Naive B cell (primary cell): ENCODE measurements at places on chromosomes 7 and 10. TPM values are rescaled to one million over a fixed set of nuclear protein-coding genes. Genes with fewer than 3 reads are reported as not detected.

The ZNF425 gene
- 1.8 TPM for polyA plus RNA-seq

The MORN4 gene
- polyA plus RNA-seq = 0.27 TPM

The MYPN gene
- not detected for polyA plus RNA-seq

- peak; percentile 29 for DNase-seq
- H3K36me3 ChIP-seq = no peaks in the 10 kb centered on the region
- no peaks in the 10 kb centered on the region for H3K4me1 ChIP-seq
- H3K27ac ChIP-seq = peak overlapping the region; percentile 82
- H3K4me3 ChIP-seq = peak overlapping the region; percentile 52
Measured at GRCh38 chr10:68348265-68348741, 15.6 kb upstream of the PBLD start.

DNA sequence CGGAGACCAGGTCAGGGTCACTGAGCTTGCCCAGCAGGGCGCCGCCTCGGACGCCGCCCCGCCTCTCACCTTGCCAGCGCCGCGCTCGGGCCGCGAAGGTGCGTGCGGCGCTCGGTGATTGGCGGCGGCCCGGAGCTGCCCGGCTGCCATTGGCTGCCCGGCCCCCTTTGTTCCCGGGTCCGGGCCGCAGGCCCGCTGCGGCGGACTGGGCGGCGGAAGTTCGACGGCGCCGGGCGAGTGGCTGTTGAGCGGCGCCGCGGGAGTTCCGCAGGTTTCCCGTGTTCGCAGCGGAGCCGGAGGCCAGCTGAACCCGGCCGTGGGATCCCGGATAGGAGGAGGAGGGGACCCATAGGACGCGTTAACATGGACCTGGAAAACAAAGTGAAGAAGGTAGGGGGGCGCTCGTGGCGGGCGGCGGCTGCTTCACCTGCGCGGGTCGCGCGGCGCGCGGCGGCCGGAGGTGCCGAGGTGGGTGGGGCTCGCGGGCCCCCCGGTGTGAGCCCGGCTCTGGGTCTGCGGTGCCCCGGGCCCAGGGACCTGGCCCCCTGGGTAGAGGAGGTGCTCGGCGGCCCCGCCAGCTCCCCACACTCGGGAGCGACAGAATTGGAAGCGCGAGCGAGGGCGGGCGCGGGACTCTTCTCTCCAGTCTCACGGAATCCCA lies at the start of gene TES:
TES (plus strand) TSS at position 195 of the 661 bp plus-strand sequence; CDS start at position 364, 169 bp downstream.
- H3K27me3 ChIP-seq = no peaks in the 10 kb centered on the region
- peak within 1 kb of the TSS; percentile 98 for H3K4me3 ChIP-seq
- peak; percentile 70 for DNase-seq
